Activated CD4-positive, alpha-beta T cell treated with anti-CD3 and anti-CD28 coated beads, Interleukin-2, amount 50 U/mL, for 16 hours (primary cell): ENCODE measurements at places on chromosomes 2 and 18.

GRCh38 chr2:16620590-16620989 lies 45.0 kb downstream of the CYRIA start:
- no peak for DNase-seq

GRCh38 chr2:46871976-46872381 lies 43.6 kb downstream of the MCFD2 start:
- no peak for DNase-seq

DNA sequence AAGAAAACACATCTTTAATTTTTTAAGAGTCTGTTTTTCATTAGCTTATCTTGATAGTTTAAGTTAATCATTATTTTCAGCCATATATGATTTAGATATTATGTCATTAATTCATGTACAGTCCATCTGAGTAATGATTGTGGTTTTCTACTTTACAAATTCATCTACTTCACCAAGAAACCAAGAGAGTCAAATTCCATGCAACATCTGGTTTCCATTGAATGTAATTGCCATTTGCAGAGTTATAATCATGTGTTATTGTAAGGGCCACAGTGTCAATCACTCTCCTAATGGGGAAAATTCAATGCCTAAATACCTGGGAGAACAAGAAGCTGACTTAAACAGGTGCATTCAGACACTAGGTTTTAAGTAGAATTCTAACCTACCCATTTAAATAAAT lies 217.2 kb upstream of the OSR1 start:
- DNase-seq, result no peak

- DNase-seq, result no peak
Observed at GRCh38 chr2:101790857-101791256, 93.3 kb downstream of the MAP4K4 start.

DNA sequence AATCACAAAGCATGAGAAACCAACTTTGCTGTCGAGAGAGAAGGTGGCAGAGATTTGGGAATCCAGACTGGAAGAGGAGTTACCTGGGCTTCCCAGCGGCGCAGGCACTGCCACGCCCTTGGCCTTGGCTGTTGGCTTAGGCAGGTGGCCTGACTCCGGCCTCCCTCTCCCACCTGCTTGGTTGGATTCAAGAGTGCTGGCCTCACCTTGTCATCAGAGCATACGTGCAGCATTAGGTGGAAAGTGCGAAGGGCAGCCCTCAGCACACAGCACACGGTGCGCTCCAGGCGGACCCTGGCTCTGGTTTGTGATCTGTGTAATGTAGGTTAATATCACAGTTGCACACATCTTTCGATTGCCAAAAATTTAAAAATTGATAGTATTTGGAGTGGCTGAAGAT lies 19.2 kb upstream of the ASB1 start:
- DNase-seq, result no peak

- DNase-seq, result no peak
Observed at GRCh38 chr2:758073-758820, 81.0 kb upstream of the TMEM18 start.

DNA sequence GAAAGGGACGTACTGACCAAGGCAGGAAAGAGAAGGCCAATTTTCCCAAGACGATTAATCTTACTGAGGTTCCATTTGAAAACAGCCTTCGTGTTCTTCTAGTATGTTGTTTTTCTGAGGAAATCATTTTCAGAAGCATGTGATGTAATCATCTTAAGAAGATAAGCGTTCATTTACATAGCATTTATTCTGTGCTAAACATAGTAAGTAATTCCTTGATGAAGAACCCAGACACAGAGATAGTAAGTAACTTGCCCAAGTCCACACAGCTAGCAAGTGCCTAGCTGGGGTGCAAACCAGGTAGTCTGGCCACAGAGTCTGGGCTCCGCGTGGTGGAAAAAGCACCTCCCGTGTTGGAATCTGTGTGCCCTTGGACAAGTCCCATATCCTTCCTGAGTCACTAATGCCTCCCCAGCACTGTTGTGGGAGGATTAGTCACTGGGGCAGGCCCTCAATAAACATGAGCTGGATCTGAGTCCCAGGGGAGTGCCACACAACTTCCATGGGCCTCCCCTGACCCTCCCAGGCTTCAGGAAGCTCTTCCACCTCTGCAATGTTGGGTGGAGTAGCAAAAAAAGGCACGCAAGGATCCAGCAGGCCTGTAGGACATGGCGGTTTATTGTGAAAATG lies 26.9 kb upstream of the ASAP2 start:
- no peak for DNase-seq

GRCh38 chr2:36587556-36587955 lies 10.4 kb downstream of the FEZ2 start:
- no peak for DNase-seq

DNA sequence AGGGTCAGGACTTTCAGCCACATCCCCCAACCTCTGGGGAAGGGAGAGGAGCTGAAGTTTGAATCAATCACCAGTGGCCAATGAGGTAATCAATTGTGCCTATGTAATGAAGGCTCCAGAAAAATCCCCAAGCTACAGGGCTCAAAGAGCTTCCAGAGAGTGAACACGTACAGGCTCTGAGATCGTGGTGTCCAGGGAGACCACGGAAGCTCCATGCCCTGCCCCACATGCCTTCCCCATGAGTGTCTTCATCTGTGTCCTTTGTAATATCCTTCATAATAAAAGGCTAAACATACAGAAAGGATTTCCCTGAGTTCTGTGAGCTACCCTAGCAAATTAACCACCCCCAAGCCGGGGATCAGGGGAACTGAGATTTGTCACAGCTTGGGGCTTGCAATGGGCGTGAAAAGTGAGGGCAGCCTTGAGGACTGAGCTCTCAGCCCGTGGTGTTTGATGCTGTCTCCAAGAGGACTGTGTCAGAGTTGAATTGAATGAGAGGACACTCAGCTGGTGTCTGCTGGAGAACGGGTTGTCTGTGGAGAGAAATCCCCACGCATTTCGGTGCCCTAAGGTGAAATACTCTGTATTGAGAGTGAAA lies 25.5 kb upstream of the TUBB6 start:
- DNase-seq, result no peak

DNA sequence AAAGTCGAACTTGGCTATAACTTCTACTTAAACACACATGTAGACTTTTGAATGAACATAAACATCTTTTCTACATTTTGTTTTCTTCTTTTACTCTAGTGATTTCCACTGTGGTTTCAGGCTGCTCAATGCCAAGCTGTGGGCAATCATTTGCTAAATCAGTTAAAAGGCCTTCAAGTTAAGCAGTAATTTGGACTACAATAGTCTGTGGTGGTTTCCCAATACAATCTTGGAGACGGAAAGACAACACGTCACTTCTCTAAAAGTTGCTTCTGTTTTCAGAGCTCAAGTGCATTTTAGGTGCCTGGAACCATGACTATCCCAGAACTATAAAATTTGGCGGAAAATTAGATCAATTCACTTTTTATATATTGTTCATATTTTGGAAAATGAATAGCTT lies 69.4 kb downstream of the TXNL1 start:
- DNase-seq, result no peak

DNA sequence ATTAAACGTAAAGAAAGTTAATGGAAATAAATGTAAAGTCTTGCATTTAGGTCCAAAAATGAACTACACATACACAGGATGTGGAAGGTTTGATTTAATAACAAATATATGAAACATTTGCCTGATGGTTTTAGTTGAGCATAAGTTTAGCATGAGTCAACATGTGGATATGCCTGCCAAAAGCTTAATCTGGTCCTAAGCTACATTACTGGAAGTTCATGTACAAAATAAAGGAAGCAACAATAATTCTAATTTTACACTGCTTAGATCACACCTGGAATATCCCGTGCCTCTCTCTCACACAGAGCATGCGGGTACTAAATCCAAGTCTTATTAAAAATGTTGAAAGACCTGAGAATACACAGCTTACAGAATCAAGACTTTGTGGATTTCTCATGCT lies 276.5 kb upstream of the NRP2 start:
- no peak for DNase-seq

DNA sequence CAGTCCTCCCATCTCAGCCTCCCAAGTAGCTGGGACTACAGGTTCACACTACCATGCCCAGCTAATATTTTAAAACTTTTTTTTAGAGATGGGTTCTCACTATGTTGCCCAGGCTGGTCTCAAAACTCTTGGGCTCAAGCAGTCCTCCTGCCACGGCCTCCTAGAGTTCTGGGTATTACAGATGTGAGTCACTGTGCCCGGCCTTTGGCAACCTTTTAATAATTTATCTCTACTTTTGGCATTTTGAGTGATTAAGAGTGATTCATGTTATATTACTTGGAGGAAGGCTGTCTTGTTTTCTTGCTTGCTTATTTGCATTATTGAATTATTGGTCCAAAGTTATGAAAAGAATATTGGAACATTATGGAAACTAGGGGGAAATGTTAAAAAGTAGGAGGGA lies 24.3 kb downstream of the NCOA1 start:
- no peak for DNase-seq

DNA sequence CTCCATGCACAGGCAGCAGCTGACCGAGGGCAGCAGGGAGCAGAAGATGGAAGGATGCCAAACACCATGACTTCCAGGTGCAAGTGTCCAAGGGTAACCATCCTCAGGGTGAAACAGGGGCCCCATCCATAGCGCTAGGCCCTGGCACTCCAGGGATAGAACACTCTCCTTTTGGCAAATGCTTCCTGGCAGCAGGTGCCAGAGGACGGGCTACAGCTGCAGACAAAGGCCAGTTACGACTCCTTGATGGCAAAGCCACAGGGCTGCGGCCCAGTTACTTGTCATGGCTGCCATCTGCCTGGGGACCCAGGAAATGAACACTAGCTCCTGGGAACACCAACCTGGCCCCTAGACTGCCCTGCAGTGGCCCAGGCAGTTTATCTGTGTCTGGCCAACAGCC lies 178.8 kb downstream of the TMEM163 start:
- DNase-seq, result no peak
